ENCODE measurements at places on chromosomes 2 and 18.

- no peak for DNase-seq
Observed at GRCh38 chr18:39313992-39314391, 1748.4 kb upstream of the CELF4 start.

GRCh38 chr2:28326881-28327505 lies 65.7 kb upstream of the FOSL2 start:
- no peak for DNase-seq

DNA sequence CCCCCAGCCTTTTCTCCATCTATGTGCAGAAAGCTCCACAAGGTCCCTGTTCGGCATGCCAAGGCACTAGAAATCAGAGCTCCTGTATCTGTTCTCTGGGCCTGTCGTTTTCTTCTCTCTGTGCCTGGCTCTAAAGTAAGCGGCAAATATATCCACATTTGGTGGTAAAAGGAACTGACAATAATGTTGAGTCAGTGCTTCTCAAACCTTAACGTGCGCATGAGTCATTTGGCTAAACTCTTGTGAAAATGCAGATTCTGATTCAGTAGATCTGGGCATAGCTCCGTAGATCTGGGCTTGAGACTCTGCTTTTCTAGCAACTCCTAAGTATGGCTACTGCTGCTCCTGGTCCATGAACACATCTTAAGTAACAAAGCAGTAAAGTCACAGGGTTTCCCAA lies 16.5 kb upstream of the ACSL3 start:
- no peak for DNase-seq

- no peak for DNase-seq
Observed at GRCh38 chr2:64838817-64839216, 150.4 kb upstream of the SLC1A4 start.

DNA sequence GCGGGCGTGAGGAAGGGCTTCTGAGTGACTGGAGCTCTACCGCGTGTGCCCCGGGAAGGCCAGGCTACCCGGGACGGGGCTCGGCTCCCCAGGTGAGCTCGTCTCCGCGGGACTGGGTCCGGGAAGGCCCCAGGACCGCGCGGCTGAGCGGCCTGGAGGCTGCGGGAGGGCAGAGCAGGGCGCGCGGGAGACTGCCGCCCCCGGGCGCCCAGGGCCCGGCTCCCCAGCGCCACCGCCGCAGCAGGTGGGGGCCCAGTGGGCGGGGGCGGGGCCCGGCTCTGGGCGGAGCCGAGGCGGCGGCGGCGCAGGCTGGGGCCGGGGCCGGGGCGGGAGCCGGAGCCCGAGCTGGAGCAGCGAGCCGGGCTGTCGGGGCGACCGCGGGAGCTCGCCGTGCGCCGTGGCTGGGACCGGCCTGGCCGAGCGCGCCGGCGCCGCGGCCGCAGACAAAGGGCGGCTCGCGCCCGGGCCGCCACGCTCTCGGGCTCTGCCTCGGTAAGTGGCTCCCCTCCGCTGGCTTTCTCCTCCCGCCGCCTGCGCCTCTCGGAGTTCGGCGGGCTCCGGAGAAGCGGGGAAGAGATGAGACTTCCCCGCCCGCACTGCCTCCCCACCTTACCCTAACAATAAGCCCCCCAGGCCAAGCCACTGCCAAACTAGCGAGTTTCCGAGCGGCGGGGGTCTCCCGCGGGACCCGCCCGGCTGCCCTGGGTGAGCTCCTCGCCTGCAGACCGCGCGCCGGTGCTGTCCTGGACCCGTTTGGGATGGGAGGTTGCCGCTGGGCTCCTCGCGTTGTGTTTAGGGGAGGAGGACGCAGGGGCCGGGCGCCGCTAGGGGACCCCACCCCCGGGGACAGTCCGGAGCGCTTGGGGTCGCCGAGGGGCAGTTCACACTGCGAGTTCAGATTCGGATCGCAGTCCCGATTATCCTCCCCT lies at the start of gene MAPK4:
TSS of gene MAPK4 (plus strand) at position 336 of the 929 bp plus-strand sequence. CDS start 103,872 bp downstream, outside the sequence.
- peak; percentile 68 for DNase-seq

- DNase-seq: no peak
Observed at GRCh38 chr2:150555611-150556356, 68.3 kb upstream of the RND3 start.

DNA sequence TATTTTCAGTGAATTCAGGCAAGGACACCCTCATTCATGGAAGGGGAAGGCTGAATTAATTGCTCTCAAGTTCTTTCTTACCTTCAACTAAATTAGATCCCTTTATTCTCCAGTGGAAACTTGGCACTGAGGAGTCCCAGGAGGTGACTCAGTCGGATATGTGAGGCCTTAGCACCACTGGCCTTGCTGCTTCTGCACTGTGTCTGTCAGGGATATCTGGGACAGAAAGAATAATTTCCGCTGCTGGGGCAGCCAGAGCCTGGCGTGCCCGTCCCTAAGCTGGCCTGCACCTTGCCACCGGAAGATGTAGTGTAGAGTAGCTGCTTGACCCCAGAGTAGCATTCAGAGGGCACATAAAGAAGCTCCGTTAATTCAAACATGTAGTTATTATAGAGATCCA lies 53.4 kb downstream of the LIMS1 start:
- DNase-seq: no peak

DNA sequence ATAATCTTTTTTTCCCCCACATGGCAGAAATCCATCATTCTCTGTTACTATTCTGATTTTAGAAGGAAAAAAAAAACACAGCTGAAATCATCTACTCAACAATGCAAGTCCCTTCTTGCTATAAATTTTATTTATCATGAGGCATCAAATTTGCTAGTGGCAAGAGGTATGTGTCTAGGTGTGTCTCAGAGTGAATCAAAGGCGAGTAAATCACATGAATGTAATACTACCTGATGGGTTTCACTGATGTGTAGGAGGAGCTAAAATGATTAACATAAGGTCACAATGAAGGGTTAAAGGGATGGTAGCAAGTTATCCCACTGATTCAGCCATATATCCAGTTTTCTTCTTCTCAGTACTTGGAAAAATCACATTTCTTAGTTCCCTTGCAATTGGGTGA lies 24.5 kb upstream of the PELI1 start:
- no peak for DNase-seq

DNA sequence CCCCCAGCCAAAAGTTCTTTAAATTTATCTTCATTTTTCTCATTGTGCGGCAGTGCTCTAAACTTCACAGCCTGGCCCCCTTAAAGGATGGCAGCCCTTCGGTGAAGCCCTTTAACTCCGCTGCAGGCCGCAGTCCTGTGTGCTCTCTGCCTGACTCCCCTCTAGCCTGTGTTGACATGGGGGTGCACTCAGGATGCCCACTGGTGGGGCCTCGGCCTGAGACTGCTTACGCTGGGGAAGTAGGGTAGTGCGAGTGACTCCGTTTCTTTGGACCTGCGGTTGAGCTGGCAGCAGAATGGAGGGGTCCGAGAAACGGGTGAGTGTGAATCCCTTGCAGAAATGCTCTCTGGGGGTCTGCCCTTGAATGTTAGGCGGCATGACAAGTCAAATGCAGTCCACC lies 5.6 kb downstream of the RAB12 start:
- DNase-seq: peak; percentile 12

DNA sequence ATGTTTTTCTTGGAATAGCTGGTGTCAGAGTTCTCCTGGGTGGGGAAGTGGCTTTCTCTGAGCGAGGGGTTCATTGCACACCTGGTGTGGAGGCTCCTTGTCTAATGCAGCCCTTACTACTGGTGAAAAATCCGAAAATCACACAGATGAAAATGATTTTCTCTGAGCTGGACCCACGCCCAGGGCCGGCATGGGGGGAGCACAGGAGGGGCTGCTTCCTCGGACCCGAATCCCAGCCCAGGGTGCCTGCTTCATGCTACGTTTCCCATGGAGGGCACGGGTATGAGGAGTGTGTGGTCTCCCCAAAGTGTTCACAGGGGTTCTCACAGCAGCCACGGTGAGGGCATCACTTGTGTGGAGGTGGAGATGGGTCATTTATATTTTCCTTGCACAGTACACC lies 288.0 kb upstream of the HDAC4 start:
- no peak for DNase-seq

- DNase-seq: peak; percentile 97
Observed at GRCh38 chr2:202185156-202185555, 53.2 kb downstream of the SUMO1 start.

DNA sequence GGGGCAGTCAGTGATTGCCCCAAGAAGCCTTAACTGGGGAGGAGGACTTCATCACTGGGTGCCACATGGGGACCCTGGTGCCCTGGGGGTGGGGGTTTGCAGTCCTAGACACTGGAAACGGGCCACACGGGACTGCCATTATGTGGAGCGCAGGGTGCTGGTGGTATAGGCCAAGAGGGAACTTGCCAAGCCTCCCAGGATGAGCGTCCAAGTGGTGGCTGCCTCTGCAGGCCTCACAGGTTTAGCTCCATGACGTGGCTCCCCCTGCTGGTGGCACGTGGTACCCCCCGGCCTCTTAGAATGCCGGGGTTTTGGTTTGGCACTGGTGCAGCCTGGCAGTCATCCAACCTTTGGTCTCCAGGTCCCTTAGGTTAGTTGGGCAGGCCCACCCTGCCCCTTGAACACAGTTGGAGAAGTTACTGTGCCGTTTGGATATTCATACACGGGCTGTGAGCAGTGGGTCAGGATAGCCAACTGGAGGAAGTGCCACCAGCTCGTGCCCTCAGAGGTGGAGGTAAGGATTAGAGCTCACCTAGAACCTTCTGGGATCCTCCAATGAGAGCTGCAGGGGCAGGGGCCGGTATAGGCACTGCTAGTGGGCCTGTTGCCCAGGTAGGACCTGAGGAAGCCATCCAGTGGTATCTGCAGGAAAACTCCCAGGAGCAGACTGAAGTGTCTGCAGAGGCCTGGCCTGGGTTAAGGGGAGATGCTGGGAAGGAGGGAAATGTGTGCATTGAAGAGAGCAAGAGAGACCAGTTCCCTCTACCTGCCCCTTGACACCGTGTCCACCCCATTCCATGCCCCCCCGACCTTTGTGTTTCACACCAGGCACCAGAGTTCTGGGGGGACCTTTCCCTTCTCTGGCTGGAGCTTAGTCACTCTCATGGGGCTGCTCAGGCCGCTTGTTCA lies 5.7 kb downstream of the PTMA start:
- peak; percentile 96 for DNase-seq

DNA sequence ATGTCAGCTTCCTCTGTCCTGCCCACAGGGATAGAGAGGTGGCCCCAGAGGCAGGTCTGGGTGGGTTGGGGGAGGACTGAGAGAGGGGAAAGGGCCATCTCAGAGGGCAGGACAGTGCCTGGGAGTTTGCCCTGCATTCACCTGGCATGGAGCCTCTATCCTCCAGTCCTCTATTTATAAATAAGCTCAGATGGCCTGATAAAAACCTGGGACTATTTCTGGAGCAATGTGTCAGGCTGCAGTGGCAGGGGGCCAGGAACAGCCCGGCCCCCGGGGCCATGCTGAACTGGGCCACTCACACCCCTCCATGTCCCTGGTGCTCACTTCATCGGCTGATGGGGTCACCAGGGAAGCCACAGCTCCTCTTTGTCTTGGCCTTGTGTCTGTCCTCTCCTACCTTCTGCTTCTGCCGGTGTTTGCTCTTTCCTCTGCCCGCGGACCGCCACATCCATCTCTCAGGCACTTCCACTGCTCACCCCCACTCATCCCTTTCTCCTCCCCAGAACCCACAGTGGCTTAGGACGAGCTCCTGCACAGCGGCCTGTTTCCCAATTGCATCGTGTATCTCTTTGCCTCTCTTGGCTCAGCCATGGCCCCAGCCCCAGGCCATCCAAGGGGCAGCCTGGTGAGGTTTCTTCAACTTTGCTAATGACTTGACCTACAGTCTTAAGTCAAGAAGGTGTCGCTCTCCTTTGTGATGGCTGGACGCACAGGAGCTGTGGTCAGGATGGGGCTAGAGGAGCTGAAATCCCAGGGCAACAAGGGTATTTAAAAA lies 38.8 kb downstream of the SCTR start:
- DNase-seq: no peak

DNA sequence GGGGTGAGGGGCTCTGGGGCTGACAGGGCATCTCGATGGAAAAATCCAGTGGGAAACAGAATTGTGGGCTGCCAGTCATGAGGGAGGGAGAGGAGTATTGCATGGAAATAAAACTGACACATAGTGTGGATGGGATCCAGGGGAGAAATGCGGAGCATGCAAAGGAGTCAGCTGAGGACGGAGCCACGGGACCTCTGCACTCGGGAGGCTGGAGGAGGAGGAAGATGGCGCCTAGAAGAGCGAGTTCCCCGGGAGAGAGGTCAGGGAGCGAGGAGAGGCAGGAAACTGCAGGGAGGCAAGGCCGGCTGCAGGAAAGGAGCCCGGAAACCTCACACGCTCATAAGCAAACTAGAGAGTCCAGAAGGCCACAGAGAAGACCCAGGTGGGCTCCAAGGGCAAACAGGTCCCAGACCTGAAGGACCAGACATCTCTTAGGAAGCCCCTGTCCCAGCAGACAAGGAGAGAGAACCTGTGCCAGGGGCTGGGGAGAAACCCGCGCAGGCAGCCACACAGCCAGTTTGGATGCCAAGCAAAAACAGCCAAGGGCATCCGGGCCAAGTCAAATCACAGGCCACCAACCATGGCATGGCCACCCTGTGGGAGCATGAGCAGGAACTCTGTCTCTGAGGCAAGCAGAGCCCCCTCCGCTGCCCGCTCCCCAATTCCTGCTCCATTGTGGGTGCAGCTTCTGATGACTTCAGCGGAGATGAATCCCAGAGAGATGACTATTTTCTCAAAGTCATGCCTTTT lies 218.8 kb upstream of the ID2 start:
- no peak for DNase-seq

DNA sequence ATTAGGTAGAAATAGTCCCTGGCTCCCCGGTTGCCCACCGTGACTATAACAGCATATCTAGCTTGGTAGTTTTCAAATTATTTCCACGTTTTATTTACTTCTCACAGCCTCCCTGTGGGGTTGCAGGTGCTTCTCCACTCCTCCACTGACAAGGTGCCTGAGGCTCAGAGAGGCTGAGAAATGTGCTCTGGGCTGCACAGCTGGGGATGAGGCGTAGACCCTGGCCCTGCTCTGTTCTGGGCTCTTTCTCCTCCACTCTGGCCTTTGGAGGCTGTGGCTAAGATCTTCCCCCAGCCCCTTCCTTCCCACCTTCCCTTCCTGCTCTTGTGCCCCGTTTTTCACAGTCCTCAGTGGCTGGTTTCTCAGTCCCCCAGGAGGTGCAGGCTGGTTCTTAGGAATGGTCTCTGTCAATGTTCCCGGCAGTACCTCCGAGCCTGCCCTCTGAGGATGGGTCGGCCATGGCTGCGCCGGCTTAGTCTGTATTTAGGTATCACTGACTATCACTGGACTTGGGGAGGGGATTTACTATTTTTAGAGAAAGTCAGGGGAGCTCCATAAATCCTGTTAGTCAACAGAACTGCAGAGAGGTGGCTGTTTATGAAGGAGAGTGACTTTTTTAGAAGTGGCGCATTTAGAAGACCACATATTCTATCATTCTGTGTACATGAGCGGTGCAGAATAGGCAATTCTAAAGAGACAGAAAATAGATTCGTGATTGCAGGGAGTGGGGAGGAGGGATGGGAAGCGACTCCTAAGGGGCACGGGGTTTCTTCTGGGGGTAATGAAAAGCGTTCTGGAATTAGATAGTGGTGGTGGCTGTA lies 35.0 kb downstream of the HPCAL1 start:
- DNase-seq: peak; percentile 85

GRCh38 chr2:209191139-209191538 lies 232.7 kb upstream of the MAP2 start:
- DNase-seq: peak; percentile 11

DNA sequence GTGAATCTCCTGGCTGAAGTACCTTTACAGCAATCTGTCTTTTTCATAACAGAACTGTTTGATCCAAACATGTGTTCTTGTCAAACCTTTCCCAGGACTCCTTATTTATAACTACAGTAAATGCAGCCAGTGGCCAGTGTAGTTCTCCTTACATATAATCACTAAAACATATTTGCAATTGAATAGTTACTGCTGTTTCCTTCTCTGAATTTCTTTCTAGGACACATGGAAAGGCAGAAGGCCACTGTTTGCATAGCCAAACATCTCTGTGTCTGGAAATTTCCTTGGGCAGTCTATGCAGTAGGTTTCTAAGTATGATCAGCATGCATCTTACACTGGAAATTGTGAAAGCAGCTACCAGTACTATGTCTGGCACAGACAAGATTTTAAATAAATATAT lies 57.4 kb upstream of the COL3A1 start:
- DNase-seq: no peak

Measured in NCI-H82 (cell line).